ENCODE measurements at places on chromosomes 2 and 18.

DNA sequence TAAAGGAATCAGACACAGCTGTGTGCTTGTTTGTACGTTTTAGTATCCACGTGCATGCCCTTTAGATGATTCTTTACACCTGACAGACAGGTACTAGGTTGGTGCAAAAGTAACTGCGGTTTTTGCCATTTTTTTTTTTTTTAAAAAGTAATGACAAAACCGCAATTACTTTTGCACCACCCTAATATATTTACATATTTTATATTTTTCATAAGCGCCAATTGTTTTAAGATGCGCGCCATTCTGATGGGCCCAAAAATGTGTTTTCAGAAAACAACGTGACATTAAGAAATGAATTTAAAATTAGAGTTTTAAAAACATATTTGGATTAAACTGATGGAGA, 972 bp upstream of the COBLL1 start:
- no peak for DNase-seq

DNA sequence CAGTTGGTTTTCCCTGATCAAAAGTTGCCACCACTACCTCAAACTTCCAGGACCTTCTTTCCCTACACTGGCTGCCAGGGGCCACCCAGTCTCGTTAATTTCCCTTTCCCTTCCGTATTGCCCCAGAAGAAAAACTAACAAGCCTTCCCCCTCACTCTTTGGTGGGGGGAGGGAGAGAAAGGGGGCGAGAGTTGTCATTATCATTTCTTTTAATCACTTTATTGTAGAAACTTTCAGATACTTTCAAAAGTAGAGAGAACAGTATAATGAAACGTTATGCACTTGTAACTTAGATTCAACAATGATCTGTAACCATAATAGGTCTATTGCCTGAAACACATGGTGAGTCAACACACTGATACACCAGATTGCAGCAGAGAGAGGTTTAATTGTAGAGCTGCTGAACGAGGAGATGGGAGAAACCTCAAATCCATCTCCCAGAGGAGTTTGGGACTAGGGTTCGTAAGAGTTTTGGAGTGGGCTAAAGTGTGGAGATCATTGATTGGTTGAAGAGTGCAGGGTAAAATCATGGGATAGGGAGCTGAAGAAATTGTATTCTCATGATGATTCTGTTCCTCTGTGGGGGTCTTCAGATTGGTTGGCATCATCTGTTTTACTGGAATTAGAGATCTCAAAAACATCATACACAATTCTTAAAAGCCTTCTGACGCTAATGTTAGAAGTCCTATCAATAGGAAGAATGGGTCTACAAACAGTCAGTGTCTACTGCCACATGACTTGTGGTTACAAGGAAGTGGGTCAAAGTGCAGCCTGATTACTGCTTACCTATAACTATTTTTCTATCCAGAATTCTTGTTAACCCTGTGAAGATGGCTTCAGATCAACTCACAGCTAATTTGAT, 2.6 kb upstream of the RNF149 start:
- no peak for DNase-seq

DNA sequence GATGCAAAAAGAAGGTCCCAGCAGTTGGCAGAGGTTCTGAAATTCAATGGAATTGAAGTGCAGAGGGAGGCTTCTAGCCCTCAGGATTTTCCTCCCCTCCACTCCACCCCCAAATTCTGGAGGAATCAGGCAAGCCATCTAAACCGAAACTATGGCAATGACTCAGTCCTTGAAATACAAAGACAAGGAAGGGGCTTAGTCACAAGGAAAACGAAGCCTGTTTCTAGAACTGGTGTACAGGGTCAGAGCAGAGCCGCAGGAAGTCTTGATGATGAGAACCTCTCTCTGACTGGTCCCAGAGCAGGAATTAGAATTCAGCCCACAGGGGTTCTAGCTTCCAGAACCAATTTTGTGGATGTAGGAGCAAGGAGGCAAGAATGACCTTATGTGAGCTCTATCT, 111.7 kb upstream of the SCN1A start:
- DNase-seq: no peak

- no peak for DNase-seq
These were observed 26.6 kb downstream of the PLB1 start for GRCh38 chr2:28522481-28522880.

- no peak for DNase-seq
These were observed 232.5 kb downstream of the PTGR3 start for GRCh38 chr18:74976331-74976909.

- DNase-seq: no peak
These were observed 40.2 kb upstream of the GMCL1 start for GRCh38 chr2:69789175-69789721.

DNA sequence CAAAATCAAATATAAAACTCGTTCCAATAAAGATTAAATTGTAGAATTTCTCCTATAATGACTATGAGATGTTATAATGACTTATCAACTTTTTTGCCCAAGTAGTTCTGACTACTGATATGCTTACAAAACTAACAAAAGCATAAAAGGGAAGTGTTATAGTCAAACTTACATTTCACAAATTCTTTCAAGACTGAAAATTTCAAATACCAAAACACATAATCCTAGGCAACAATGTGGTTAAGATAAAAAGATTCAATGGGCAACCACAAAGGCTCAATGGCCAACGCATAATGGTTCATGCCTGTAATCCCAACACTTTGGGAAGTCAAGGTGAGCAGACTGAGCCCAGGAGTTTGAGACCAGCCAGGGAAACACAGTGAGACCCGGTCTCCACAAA, 135.7 kb downstream of the USP34 start:
- no peak for DNase-seq

GRCh38 chr2:96866586-96866985, 3.3 kb downstream of the SEMA4C start:
- no peak for DNase-seq

- no peak for DNase-seq
These were observed 27.3 kb upstream of the C2orf66 start for GRCh38 chr2:196836440-196836839.

DNA sequence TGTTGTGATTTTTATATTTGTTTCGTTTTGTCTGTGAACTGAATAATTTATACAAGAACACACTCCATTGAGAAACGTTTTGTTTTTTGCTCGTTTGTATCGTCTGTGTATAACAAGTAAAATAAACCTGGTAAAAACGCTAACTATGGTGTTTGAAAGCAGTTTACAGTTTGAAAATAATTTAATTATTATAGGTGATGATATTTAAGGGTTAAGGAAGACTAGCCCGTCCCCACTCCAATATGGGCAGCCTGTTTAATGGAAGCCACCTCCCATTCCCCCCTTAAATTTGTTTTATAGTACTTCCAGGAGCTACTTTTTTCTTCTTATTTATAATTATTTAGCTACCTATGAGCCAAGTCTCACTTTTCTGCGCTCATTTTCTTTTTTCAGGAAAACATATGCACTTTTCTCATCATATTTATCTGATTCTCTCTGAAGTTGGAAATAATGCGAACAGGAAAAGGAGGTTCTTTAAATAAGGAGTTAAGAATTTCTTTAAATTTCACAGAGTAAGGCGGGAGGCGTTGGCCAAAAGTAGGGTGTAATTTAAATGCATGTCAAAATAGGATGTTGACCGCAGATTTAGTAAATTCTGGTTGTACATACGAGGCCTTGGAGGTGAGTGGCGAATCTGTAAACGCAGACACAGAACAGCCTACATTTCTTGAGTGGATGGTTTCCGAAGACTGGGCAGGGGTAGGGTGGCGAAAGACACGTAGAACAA, 9.8 kb downstream of the TBR1 start:
- no peak for DNase-seq

DNA sequence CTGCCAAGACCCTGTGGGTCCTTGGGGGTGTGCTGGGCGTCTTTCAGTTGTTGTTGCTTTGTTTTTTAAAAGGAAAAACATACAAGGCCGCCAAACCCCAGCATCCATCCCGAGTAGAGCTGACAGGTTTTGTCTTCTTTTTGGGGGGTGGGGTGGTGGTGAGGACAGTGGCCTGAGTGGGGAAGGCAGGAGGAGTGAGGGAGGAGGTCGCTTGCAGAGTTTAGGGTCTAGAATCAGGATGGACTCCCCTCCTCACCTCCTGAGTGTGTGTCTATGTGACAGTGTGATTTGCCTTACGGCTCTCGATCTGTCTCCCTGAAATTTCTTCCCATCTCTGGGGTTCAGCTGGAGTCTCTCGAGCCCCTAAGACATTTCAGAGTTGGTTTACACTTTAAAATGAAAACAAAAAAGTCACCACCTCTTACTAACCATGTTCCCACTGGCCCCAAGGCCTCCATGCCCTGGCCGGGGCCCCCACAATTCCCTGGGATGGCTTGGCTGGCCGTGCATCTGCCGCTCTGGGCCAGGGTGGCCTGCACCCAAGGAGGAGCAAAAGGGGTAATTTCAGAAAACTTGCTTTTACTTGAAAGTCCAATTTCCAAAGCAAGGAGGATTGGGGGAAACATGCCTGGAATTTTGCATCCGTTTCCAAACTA, 5.0 kb downstream of the SIX3 start:
- DNase-seq: no peak

- DNase-seq: no peak
These were observed 117.4 kb upstream of the ITGB6 start for GRCh38 chr2:160317181-160318099.

- no peak for DNase-seq
These were observed 105.4 kb upstream of the FAM110C start for GRCh38 chr2:151553-152334.

- DNase-seq: no peak
These were observed 488.9 kb downstream of the DLGAP1 start for GRCh38 chr18:3966246-3966641.

GRCh38 chr18:58102018-58102417, 58.0 kb downstream of the NEDD4L start:
- DNase-seq: no peak

Data from stimulated activated CD8-positive, alpha-beta memory T cell treated with anti-CD3 and anti-CD28 coated beads, Interleukin-2, amount 100 ng/mL, for 1 hour (primary cell).